ENCODE measurements at places on chromosomes 11 and 22.

GRCh38 chr22:41917903-41918791 is 3.3 kb upstream of the SHISA8 start:
- DNase-seq = peak; percentile 72

DNA sequence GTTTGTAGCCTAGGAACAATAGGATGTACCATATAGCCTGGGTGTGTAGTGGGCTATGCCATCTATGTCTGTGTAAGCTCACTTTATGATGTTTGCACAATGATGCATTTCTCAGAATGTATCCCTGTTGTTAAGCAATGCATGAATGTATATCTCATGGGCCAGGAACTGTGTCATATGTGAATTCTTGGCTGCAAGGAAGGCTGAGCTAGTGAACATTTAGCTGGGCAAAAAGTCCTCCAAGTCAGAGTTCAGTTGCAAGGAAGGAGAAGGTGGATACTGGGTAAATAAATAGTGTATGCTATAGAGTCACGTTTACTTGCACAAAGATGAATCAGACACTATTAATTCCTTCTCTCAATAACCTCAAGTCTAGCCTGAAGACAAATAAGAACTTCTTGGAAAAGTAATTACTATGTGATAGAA is 136.1 kb downstream of the EHF start:
- no peak for DNase-seq

DNA sequence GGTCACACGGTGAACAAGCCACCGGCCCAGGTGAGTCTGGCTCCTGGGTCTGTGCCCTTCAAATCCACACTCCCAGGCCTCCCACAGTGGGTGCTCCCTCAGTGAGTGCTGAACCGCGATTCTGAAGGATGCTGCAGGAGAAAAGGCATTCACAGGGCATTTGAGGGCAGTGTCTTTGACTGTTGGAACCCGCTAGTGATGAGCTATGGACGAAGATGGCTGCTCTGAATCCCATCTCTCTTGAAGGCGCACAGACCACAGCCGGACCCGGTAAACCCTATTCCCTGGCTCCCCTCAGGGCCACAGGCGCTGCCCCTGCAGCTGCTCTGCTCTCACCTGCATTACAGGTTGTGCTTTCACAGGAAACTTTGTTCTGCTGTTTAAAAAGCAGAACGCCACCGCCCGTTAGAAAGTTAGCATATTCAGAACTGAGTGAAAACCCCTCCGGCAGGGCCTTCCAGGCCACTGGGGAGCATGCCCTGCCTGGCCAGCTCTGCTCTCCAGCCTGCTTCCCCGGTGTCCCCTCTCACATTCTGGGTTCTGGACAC is 3.2 kb downstream of the LRRC32 start:
- no peak for DNase-seq

- DNase-seq = no peak
These were observed 28.1 kb downstream of the GNB1L start for GRCh38 chr22:19826619-19826950.

GRCh38 chr11:117814204-117814765 is 10.3 kb downstream of the FXYD2 start:
- no peak for DNase-seq

Measured in NCI-H1092 treated with DMSO at 0.1 percent for 48 hours (cell line).